ENCODE measurements at places on chromosomes 11 and 22. TPM values are rescaled to one million over a fixed set of nuclear protein-coding genes. Genes with fewer than 3 reads are reported as not detected.

The OR10D3 gene
- total RNA-seq = not detected

The MPEG1 gene
- not detected for total RNA-seq

The KCNJ11 gene
- not detected for total RNA-seq

The AGBL2 gene
- total RNA-seq = 0.63 TPM

The SUSD2 gene
- total RNA-seq = not detected

The MYBPC3 gene
- total RNA-seq = not detected

The SEZ6L gene
- under 0.01 TPM for total RNA-seq

The RFPL1 gene
- not detected for total RNA-seq

The ISX gene
- total RNA-seq = not detected

The KDELR3 gene
- total RNA-seq = 197 TPM

The B4GALNT4 gene
- 16.5 TPM for total RNA-seq

The GSTT2B gene
- 5.3 TPM for total RNA-seq

The BTBD18 gene
- not detected for total RNA-seq

The RIMBP3B gene
- not detected for total RNA-seq

The CHEK1 gene
- total RNA-seq = 16.8 TPM

The SCGB1A1 gene
- not detected for total RNA-seq

The OR8B2 gene
- total RNA-seq = not detected

The IGSF22 gene
- total RNA-seq = not detected

All from GM23248 (cell line).